ENCODE measurements at places on chromosomes 13 and 19.
A peak's percentile ranks its signal among the peaks of the same experiment; 100 is the strongest.

- no peak for DNase-seq
Observed at GRCh38 chr13:94212196-94212595, 267.3 kb downstream of the DCT start.

DNA sequence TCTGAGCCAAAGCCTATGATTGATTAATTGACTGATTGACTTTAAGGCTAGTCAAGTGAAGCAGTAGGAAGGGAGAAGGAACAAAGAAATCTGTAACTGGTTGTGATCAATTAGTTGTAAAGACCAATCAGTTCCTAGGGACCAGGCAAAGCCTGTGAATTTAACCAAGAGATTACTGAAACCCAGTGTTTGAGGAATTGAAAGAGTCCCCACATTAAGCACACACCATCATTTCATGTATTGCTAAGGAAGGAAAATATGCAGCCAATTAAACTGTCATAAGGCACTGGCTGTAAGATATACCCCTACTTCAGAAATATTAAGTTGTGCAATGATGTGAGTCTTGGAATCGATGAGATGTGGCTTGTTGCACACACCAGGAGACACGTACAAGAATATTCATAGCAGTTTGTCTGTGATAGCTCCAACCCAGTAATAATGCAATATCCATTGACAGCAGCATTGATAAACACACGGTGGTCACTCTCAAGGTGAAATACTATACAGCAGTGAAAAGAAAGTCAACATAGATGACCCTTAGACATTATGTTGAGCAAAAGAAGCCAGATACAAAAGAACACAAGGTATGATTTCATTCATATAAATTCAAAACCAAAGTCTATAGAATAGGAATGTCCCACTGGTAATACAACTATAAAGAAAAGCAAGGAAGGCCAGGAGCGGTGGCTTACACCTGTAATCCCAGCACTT is 9.0 kb downstream of the C19orf47 start:
- DNase-seq: no peak

DNA sequence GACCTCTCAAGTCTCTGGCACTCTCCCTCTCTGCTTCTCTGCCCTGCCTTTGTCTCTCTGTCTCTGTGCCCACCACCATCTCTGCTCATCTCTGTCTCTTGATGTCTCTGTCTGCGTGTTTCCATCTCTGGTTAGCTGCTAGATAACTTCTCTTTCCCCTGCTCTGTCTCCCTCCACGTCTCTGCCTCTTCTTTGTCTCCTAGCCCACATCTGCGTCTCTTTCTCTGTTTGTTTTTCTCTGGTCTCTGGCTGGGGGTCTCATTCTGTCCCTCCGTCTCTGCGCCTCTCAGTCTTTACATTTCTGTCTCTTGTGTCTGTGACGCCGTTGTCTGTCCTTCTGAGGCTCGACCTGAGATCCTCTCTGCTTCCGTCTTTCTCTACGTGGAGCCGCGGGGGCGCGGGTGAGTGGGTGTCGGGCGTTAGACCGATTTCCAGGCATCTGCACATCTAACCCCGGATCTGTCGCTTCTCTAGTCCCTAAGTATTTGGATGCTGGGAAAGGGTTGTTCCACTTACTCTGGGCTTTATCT is 386 bp downstream of the GIPR start:
- peak; percentile 45 for DNase-seq

DNA sequence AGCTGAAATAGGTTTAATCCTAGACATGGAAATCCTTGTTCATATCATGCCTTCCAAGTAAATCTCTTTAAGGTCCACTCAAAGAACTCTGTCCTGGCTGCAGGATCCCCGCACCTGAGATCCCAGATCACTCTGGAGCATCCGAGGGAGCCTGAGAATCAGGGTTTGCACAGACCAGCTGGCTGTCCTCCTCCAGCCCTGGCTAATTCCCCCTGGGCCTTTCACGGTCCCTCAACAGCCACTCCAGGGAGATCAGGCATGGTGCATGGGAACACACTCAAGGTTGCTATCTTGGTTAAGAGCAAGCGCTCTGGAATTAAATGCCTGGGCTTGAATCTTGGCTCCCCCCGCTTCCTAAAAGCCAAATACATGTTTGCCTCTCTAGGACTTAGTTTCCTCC is 130.8 kb downstream of the IRS2 start:
- no peak for DNase-seq

DNA sequence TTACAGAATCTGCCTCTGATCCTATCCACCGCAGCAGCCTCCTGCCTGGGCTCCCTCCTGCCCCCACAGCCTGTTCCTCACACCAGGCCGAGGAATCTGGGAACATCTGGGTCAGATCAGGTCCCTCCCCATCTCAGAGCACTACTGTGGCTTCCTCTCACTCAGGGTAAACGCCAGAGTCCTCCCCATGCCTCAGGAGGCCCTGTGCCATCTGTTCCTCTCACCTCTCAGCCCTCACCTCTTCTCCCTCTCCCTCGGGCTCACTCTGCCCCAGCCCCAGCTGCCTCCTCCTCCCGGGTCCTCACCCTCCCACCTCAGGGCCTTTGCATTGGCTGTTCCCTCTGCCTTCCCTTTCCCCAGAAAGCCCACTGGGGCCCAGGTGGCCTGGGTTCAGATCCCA is 18.2 kb downstream of the FCGBP start:
- no peak for DNase-seq

DNA sequence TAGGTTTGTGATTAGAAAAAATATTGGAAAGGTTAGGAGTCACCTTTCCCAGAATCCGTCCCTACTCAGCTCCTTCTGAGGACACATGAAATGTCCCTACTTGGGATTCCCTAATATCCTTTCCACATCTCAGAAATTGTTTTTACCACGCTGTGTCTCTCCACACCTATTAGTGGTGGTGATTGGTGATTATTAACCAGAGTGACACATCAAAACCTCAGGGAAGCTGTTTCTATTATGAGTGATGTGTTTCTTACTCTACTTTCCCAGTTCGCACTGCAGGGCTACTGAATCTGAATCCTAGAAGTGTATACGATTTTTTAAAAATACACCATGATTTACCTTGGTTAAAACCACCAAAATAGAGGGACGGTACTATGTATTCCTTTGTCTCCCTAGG is 460.8 kb downstream of the TBC1D4 start:
- no peak for DNase-seq

- no peak for DNase-seq
Observed at GRCh38 chr13:44763615-44764301, 187.6 kb upstream of the TSC22D1 start.

DNA sequence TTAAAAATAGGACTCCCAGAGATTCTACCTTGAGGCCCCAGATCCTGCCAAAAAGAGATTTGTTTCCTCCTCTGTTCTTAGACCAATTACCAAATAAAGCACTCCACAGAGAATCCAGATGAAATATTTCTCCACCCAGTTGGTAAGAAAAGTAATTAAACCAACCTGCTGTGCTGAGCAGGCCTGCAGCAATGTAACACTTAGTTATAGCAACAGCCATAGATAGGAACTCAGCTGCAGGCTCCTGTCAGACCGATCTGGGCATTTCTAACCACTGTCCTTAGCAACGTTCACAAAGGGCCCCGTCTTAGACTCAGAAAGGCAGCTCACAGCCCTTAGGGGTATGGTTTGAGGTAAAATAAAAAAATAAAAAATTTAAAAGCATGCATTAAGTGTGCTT is 271.1 kb downstream of the KCNRG start:
- no peak for DNase-seq

DNA sequence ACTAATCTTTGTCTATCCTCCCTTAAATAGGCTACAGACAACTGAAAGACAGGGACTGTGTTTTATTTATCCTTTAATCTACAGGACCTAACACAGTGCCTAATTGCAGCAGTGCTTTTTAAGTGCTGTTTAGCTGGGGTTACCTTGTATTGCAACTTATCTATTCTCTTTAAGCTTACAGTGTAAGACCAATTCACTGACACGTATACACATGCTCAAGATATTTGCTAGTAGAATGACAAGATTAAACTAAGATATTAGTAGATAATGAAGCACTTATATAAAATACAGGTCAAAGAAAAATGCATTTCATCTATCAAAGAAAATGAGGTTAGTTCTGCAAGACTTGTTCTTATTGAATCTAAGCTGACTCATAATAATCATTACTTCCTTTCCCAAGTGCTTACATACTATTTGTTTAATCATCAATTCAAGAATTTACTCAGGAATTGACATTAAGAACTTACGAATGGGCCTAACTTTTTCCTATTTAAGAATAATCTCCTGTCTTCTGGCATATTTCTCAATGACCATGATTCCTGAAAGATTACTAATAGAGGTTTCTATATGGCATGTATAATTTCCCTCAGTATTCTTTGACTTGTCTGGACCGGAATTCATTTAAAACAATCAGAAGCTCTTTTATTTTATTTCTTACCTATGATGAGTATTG is 75.8 kb upstream of the MAB21L1 start:
- DNase-seq: no peak

DNA sequence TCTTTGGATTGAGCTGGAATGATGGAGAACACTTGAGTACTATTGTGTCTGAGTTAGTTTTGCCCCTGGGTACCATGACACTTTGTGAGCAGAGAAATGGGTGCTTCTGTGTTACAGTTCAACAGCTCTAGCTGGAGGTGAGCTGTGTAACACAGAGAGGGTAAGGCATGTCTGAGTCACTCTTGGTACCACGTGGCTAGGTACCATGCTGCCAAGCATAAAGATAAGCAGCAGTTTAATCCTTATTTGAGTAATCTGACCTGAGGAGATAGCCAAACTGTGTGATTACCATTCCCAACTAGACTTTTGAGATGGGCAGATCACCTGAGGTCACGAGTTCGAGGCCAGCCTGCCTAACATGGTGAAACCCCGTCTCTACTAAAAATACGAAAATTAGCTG is 122.0 kb downstream of the OLFM4 start:
- no peak for DNase-seq

DNA sequence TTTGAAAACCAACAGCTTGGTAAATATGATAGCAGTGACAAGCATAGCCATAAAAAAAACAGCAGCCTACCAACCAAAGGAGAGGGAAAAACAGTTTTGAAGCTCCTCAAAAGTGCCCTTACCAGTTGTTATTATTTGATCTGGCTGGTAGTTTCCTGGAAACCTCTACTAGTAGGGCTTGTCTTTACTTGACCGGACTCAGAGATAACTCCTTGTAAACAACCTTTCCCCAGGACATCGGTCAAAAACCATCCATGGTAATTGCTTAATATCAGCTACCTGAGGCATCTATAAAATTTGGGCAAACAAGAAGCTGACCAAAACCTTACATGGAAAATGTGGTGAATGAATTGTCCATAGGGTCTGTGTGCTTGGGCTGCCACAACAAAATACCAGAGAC is 210.9 kb downstream of the FGF14 start:
- no peak for DNase-seq

- no peak for DNase-seq
Observed at GRCh38 chr13:33876716-33877394, 58.9 kb downstream of the RFC3 start.

- DNase-seq: no peak
Observed at GRCh38 chr19:11017275-11018035, 56.6 kb downstream of the SMARCA4 start.

DNA sequence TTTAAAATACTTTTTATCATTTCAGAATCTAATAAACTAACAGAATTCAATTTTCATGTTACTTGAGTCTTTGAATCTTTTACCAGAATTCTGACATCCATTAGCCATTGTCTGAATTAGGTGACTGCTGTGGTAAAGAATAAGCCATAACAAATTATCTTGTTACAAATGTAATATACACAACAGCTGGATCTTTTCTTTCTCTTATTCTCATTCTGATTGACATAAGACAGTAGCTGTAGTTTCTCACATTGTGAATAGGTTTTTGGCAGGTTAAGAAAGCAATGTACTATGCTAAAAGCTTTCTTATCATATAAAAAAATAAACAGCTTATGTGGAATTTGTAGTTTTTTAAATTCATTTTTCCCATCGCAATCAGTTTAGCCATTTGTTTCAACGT is 734.0 kb upstream of the PCDH9 start:
- no peak for DNase-seq

DNA sequence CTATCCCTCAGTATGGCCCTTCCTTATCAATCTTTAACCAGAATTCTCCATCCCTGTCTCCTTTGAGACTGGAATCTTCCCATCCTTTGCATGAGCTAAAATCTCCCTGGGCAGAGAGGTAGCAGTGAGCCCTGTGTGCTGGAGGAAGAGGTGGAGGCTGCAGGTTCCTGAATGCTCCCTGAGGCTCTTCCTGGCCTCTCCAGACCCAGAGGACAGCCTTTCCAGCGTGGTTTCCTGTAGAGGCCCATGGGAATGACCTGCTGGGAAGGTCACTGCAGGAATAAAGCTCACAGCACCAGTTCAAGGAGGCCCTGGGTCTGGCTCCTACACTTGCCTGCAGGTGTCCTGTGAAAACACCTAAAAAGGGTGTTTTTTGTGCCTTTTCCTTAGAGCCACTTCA is 4.6 kb downstream of the OR10H2 start:
- no peak for DNase-seq

GRCh38 chr13:41315443-41316047 is 4.5 kb downstream of the NAA16 start:
- no peak for DNase-seq

DNA sequence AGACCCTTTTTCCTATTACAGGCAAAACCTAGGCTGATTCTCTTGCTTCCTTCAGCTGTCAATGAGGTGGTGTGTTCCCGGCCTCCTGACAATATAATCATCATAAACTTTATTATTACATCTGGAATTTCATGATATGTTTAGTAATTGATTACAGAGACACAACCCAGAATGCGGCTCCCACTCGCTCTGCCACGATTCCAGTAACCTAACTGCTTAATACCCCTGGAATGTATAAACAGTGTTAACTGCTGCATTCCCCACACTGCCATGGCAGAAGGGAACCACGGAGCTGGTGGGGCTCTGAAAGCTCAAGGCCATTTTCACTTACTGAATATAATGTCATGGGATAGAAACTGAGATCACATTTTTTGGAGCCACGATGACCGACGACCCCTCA is 17.1 kb downstream of the TSHZ3 start:
- no peak for DNase-seq

DNA sequence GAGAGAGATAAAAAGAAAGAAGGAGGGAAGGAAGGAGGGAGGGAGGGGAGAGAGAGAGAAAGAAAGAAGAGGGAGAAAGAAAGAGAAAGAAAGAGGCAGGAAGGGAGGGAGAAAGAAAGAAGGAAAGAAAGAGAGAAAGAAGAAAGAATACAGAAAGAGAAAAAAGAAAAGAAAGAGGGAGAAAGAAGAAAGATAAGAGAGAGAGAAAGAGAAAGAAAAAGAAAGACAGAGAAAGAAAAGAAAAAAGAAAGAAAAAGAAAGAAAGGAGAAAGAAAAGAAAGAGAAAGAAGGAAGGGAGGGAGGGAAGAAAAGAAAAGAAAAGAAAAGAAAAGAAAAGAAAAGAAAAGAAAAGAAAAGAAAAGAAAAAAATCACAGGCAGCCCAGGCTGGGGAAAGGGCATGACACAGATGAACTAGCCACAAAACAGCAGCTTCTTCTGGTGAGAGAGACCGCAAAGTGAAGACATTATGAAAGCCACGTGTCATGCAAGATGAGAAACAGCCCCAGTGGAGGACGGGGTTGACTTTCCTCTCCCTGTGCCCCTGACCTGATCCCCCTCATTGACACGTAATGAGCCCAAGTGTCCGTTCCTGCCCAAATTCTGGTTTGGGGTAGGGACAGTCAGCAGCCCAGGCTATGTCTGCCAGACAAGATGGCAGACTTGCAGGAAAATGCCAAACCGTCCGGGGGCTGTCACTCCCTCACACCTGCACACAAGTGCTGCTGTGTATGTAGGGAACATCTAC is 102.1 kb downstream of the INSR start:
- peak; percentile 54 for DNase-seq

- DNase-seq: no peak
Observed at GRCh38 chr19:16869331-16869972, 19.3 kb upstream of the F2RL3 start.
